ENCODE measurements at places on chromosomes 13 and 19.
A peak's percentile ranks its signal among the peaks of the same experiment; 100 is the strongest.

DNA sequence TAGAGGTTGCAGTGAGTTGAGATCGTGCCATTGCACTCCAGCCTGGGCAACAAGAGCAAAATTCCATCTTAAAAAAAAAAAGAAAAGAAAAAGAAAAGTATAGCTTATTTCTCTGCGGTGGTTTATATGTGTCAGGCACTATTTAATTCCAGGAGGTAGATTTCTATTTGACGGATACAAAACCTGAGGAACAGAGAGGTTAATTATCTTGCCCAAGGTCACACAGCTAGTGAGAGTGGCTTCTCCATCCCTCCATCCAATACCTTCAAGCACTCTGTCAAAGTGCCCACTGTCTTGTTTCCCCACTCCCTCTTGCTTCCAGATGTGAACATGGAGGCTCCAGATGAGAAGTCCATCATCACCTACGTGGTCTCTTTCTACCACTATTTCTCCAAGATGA lies 34.8 kb downstream of the SPTBN4 start:
- no peak for DNase-seq

DNA sequence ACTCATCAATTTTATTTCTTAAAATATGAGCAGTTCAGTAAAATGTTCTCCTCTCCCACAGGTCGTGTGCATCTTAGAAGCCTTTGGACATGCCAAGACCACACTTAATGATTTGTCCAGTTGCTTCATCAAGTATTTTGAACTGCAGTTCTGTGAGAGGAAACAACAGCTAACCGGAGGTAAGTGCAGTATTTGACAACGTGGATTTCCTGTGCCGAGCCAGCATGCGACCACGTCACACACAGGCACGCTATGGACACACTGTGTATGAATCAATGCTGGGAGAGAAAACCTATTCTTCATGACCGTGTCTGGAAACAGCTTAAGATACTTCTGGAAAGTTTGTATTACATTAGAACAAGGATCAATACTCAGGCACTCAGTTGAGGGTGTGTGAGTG lies 268.5 kb downstream of the MYO16 start:
- no peak for DNase-seq

GRCh38 chr13:40401911-40402776 lies 264.3 kb downstream of the FOXO1 start:
- no peak for DNase-seq

DNA sequence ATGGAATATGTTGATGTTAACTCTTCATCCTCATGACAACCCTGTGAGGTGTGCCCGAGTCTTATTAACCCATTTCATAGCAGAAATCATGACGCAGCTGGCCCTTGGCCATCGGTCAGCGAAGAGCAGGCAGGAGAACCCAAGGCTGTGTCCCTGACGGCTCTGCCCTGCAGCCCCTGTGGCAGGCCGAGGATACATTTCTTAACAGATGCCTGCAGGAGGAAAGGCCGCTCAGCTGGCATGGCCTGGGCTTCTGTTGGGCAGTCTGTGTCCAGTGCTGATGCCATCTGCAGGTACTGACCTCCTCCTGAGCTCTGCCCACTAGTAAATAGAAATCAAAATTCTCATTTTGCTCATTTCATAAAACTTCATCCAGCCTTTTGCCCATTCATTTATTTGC lies 35.4 kb upstream of the MCF2L start:
- DNase-seq, result no peak

- DNase-seq, result no peak
These were observed 11.0 kb downstream of the ZNF333 start for GRCh38 chr19:14700711-14701375.

- DNase-seq, result no peak
These were observed 124.7 kb upstream of the RNF113B start for GRCh38 chr13:98301721-98302120.

DNA sequence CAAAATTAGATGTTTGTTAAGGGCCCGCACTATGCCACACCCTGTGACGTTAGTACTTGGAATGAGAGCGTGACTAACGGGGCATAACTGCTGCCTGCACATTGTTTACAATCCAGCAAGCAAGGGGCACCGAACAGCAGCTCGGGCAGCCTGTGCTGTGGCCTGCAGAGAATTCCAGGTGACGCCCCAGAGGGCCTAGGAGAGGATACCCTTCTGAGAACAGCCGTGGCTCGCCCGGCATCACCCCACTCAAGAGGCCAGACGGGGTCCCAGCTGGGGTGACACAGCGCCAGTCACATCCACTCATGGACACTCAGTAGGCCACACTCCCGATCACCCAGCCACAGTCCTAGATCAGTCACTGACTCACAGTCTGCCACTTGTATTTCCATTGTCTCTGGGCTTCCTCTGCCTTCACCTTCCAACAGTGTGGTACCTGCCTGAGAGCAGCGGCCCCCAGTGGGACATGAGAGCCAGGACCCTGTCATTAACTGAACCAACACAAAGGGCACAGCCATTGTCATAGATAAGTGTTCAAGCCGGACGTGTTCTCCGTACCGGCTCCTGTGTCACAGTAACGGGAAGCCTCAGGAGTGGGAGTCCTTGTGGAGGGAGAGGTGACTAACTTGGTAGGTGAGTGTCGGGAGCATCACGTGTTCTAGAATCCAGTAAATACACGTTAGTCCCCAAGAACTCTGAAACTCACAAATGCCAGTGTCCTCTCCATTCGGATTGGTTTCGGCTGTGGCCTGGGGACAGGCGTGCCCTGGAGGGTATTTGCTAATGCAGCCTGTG lies 7.5 kb downstream of the ZNF331 start:
- no peak for DNase-seq

DNA sequence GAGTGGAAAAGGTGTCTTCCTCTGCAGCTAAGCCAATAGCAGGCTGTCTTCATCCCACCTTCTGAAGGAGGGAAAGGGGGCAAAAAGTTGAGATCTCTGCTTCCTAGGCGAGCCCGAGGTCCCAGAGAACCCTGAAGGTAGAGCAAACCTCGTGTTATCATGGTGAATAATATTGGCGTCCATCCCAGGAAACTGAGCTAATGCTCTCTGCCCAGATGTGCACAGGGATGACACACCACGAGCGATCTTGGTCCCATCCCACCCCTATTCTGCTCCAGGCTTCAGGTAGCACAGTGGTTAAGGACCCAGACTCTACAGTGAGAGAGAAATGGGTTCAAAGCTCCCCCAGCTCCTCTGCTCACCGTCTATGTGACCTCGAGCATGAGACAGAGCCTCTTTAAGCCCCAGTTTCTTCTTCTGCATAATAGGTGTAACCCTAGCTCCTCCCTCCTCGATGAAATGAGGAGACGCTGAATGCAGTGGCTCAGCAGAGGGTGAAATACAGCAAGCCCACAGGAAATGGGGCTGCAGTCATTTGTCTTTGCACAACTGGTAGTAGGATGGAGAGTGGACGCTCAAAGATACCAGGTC lies 9.9 kb upstream of the CEACAM20 start:
- DNase-seq, result no peak

DNA sequence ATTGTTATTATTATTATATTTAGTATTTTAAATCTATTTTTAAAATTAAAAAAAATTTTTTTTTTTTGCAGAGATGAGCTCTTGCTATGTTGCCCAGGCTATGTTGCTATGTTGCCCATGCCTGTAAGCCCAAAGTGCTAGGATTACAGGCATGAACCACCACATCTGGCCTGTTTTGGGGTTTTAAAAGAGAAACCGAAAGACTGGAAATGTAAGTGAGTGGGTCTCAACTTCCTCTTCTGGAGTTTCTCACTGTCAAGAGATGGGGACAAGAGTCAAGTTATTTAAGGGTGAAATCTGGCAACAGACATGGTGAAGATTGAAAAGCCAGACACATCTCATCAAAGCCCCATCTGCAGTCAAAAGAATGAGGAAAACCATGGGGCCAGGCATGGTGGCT lies 4.2 kb upstream of the OR7G3 start:
- no peak for DNase-seq

- DNase-seq, result no peak
These were observed 19.3 kb downstream of the CEACAM1 start for GRCh38 chr19:42508892-42509444.

DNA sequence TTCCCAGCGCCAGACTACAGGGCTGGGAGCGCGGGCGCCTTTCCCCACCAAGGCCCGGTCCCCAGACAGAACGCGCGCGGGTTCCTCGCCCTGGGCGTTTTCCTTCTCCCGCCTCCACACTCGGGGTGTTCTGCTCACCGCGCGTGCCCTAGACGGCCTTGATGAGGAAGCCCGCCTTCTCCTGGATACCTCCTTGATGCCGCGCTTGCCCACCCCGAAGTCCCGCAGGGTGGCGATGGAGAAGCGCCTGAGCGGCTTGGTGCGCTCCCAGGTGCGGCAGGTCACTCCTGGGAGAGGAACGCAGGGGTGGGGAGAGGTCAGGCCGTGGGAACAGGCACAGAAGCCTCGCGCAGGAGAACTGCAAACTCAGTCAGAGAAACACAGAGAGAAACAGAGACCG lies 34.8 kb downstream of the CYP2B6 start:
- no peak for DNase-seq

DNA sequence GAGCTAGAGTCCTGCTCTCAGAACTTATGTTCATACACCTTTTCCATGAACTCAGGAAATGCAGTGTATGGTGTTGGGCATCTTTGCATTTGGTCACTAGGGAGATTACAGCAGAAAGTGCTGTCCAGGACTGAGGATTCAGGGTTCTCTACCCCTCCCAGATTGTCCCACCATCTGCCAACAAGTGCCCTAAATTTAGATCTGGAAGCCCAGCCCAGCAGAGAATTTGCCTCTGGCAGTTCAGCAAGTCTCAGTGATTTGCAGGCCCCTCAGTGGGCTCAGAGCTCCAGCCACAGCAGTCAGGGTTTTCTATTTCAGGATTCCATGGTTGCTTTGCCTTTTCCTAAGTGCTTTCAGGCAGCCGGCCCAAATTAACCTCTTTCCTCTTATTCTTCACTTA lies 23.4 kb downstream of the CNFN start:
- DNase-seq, result no peak

- DNase-seq, result no peak
These were observed 11.0 kb upstream of the ACOD1 start for GRCh38 chr13:76937281-76937820.

DNA sequence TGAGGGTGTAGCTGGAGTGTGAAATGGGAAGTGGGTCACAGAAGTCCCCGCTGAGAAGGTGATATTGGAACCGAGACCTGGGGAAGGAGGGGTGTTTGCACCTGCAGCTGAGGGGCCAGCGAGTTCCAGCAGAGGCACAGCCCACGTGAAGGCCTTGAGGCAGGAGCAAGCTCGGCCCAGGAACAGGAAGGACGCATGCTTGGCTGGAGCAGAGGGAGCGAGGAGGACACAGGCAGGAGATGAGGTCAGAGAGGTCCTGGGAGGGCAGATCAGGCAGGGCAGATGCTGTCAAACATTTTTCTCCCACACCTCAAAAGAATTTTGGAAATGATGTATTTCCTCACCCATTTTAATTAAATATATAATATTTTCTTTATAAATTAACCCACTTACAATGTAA lies 9.3 kb downstream of the ZNF415 start:
- DNase-seq, result no peak

DNA sequence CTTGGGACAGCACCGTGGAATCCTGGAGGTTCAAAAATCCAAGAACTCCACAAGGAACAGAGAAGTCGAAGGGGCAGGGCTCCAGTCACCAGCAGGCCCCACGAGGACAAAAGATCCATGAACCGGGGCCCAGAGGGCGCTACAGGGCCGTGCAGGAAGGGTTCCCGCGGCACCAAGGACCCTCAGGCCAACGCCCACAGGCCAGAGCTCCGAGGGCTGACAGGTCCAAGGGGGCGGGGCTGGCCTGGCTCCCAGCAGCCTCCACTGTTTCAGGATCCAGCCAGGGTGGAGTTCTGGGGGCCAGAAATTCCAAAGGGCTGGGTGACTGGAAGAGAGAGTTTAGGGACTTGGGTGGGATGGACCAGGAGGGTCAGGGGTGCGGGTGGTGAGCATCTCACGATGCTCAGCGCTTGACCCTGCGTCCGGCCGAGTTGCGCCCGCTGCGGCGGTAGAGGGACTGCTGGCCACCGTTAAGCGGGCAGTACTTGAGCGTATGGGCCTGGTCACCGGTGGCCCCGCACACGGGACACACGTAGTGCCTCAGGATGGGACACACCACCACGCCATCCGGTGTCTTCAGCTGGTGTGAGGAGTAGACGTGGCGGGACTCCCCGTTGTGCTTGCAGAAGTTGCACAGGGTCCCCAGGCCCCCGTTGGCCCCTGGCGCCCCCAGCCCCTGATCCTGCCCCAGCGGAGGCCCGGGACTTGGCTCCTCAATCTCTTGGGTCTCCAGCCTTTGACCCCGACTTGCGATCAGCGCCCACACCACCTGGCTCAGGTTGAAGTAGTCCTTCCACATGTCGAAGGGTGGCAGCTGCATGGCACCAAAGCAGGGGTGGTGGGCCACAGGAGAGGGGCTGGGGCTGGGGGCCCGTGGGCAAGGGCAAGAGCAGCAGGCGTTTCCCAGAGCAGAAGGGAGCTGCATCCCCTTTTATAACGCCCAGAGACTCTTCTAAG lies at the start of gene NANOS2:
NANOS2 (minus strand) TSS at position 905 of the 957 bp plus-strand sequence; CDS start at position 820, 85 bp downstream.
- DNase-seq, result no peak

GRCh38 chr13:49517461-49517860 lies 21.7 kb downstream of the PHF11 start:
- no peak for DNase-seq

GRCh38 chr13:35086667-35087066 lies 144.6 kb downstream of the NBEA start:
- DNase-seq, result no peak

GRCh38 chr19:15396436-15396835 lies 16.8 kb upstream of the AKAP8 start:
- DNase-seq, result no peak

DNA sequence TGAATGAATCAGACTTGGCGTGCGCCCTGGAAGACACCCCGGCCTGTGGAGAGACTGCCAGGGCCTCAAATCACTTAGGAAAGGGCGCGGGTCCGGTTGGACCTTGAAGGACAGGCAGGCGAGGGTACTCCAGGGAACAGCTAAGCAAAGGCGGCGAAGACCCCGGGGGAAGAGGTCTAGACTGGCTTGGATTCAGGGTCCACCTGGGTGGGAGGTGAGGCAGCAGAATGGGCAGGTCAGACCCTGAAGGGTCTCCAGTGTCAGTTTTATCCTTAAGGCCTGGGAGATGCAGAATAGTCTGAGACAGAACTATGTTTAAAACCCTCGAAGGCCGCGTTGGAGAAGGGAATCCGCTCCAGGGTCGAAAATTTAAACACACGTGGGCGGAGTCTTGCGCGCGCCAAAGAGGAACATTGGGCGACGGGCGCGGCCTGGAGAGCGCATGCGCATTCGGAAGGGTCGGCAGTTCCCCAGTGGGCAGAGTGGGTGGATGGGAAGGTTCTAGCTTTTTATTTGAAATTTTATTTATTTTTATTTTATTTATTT lies 567 bp upstream of the SMG9 start:
- peak; percentile 80 for DNase-seq

- DNase-seq, result no peak
These were observed 437.6 kb downstream of the HS6ST3 start for GRCh38 chr13:96527497-96527896.

- DNase-seq, result no peak
These were observed 13.2 kb downstream of the KLK5 start for GRCh38 chr19:50939596-50939995.

GRCh38 chr13:66513728-66514127 lies 716.4 kb downstream of the PCDH9 start:
- no peak for DNase-seq

- no peak for DNase-seq
These were observed 1.9 kb upstream of the ZNF628 start for GRCh38 chr19:55474269-55475265.

GRCh38 chr13:71254384-71254783 lies 612.6 kb downstream of the DACH1 start:
- no peak for DNase-seq

- DNase-seq, result no peak
These were observed 288.5 kb downstream of the IRS2 start for GRCh38 chr13:109497917-109498316.
